ENCODE measurements at places on chromosomes 11 and 22. TPM values are rescaled to one million over a fixed set of nuclear protein-coding genes. Genes with fewer than 3 reads are reported as not detected.

C11orf87 gene
- total RNA-seq, result 4.1 TPM

POTEH gene
- not detected for total RNA-seq

TBX10 gene
- total RNA-seq, result not detected

FOLR3 gene
- total RNA-seq, result not detected

GRK3 gene
- 8.9 TPM for total RNA-seq

USP2 gene
- 2.9 TPM for total RNA-seq

ARHGAP20 gene
- 4.6 TPM for total RNA-seq

CHRNA10 gene
- 1.7 TPM for total RNA-seq

UBQLNL gene
- total RNA-seq, result not detected

SOX6 gene
- 54.7 TPM for total RNA-seq

P2RX3 gene
- not detected for total RNA-seq

TIMP3 gene
- total RNA-seq, result 297 TPM

GAL3ST3 gene
- 2.9 TPM for total RNA-seq

RIMBP3B gene
- not detected for total RNA-seq

SLC17A6 gene
- 7.0 TPM for total RNA-seq

PHOX2A gene
- total RNA-seq, result 1.2 TPM

PNPLA5 gene
- not detected for total RNA-seq

RFPL3 gene
- 0.48 TPM for total RNA-seq

SLC25A18 gene
- total RNA-seq, result 6.0 TPM

CYTH4 gene
- total RNA-seq, result 44.8 TPM

PRG3 gene
- total RNA-seq, result 5.5 TPM
